ENCODE measurements at places on chromosomes 3 and 15.

- no peak for DNase-seq
These were observed 52.1 kb downstream of the BDH1 start for GRCh38 chr3:197503652-197504051.

DNA sequence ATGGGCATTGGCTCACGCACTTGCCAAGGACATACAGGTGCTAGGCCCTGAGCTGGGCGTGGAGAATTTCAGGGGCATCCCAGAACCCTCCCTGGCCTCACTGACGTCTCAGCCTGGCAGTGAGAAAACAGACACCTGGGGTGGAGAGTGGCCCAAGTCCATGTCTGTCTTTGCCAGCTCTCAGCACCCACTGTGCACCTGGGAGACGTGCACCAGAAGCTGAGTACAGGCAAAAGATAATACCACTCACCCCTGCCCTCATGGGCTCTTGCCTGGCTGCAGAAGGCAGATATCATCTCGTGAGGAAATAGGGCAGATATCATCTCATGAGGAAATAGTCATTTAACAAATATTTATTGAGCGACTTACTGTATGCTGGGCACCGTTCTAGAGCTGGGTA lies 8.0 kb downstream of the LOXL1 start:
- DNase-seq = no peak

DNA sequence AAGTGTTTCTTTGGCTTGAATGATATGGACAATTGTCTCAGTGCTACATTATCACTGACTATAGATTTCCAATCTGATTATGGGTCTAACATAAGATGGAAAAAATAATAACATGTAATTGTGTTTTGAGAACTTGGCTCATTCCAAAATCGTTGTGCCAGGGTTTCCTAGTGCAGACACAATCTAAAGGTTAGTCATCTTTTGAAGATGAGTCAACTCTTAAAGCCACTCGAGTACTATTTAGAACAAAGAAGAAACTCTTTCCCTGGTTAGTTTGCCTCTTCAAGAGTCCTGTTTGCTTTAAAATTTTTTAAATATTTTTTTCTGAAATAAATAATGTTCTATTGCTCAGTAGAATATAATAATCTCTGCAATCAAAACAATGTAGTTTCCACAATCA lies 301.0 kb downstream of the CADM2 start:
- DNase-seq = no peak

DNA sequence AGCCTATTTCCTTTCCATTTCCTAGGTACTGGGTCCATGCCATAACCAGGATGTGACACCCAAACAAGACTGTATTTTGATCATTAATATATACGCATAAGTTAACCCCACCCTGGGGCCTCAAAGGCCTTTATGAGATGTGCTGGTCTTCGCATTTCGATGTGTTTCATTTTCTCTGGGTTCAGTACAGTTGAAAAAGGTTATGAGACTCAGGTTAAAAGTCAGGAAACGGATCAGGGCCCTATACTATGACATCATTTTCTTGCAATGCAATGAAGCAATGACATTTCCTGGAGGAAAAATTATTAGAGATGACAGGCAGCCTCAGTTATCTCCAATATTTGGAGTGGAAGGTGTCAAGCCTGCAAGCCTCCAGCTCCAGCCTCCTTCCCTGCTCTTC lies 31.7 kb downstream of the TMEM212 start:
- no peak for DNase-seq

- DNase-seq = no peak
These were observed 110.5 kb upstream of the WNT5A start for GRCh38 chr3:55597641-55598040.
